ENCODE measurements at places on chromosomes 1 and 21.

GRCh38 chr1:201945863-201946223 lies 505 bp downstream of the LMOD1 start:
- DNase-seq, result no peak

DNA sequence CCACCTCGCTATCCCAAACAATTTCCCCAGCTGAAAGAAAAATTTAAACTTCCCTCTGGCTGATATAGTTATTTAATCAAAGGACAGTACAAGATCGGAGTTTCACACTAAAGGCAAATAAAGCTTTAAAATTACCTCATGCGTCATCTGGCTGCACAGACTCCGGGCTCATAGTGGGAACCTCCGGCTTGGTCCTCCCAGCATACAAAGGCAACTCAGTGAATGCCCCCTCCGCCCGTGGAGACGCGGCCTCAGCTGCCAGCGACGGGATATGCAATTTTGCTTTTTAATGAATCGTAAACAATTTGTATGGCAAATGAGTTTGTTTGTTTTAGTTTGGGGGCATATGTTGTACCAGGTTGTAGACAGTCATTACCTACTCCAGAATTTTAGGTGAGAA lies 214.6 kb upstream of the NFIA start:
- no peak for DNase-seq

GRCh38 chr1:160307118-160307791 lies 22.3 kb upstream of the PEX19 start:
- DNase-seq, result no peak

DNA sequence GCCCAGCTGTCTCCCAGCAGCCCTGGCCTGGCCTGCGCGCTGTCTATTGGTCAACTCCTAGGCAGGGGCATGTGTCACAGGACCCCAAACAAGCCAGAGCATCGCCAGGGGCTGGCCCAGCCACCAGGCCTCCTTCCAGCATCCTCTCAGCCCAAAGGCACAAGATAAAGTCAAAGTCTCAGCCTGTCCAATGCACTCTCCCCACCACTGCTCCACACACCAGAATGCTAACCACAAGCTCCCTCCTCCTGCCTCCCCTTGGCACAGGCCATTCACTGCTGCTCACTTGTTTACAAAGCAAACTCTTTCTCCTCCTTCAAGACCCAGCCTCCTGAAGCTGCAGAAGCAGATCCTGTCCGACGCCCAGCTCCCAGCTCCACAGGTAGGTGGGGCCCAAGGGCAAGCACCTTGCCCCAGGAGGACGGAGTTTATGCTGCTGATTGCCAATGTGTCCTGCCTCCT lies 133.4 kb downstream of the DMRTB1 start:
- DNase-seq, result no peak

- DNase-seq, result no peak
Observed at GRCh38 chr1:183101081-183101480, 77.9 kb downstream of the LAMC1 start.
